ENCODE measurements at places on chromosomes 2 and 18.

- no peak for DNase-seq
These were observed 988 bp upstream of the RNF144A start for GRCh38 chr2:6916224-6916623.

- no peak for DNase-seq
These were observed 96.0 kb downstream of the TMEM17 start for GRCh38 chr2:62410015-62410453.

GRCh38 chr2:181788897-181789555 is 102.5 kb upstream of the ITPRID2 start:
- no peak for DNase-seq

DNA sequence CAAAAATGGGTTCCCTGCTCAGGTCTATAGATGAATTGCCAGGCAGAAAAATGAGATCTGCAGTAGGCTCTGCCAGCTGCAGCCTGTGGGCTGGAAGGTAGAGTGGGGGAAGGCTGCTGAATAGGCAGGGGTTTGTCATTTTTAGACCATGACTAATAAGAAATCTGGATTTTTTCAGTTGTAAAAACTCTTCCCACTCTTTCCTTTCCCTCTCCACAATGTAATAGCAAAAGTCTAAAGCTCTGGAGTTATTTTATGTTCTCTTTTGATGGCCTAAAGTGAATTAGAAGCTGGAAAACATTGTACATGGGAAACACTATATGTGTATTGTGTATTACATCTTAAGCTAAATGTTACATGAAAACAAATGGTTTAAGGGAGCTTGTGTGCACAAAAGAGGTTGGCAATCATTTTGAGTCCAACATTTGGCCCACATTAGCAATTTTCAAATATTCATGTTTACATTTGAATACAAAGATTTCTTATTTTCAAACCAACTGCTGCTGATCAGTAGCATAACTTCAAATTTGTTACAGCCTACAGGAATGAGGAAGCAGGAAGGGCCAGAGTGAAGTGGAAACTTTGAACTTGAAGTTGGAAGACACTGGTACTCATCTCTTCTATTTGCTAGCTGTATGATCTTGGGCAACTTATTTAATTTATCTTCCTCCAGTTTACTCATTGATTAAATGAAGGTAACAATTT is 407.1 kb downstream of the SLC4A3 start:
- DNase-seq, result no peak

DNA sequence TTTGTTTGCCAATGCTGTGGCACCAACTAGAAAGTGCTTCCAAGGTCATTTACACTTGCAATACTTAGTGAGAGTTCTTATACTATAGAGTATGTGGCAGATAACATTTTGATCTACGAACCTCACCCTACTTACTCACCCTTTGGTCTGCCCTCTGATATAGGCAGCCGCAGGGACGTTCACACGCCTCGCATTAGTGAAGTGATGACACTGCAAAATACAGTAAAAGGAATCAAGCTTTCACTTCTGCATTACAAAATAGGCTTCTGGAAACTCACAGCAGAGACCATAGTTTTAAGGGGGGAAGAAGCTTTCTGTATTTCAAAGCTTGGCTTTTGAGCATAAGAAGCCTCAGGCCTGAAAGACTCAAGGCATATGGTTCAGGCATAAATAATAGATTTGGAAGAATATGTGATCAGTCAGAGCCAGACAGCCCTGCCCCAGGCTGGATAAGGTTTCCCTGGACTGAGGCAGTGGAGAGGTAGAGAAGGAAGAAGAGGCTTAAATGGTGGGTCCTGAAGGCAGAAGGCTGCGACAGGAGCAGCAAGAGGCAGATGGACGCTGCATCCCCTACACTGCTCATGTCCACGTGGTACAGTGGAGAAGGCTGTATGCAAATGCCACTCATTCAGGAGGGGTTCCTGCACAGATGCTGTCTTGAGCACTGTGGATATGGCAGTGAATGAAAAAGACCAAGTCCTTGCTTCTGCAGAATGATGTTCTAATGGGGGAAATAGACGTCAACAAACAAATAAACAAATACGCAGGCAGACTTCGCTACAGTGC is 63.1 kb downstream of the FECH start:
- DNase-seq, result peak; percentile 25

DNA sequence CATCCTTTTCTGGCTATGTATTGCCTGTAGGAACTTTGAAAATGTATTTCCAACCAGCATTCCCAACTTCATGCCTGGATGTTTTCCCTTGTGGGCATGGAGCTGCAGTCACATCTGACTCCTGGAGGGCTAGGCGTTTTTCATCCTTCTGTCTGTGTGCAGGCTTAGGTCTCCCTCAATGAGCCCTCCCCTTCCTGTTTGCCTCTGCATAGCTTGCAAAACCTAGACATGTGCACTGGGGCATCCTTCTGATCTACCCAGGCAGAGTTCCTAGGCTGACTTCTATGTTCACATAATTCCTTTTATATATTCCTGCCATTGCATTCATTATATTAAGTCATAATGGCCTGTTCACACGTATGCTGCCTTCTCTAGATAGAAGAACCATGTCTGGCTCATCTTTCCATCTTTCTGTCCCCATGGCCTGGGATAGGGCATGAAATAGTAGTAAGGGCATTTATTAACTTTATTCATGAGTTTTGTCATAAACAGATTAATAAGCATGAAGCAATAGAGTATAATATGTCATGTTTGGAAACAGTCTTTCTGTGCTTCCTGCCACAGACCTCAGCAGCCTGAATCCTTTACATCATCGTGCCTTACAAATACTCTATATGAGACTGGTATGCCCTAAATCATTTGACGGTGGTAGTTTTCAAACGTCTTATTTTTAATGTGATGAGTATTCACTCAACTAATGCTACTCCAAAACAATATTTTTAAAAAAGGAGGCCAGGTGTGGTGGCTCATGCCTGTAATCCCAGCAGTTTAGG is 195.6 kb downstream of the TGIF1 start:
- DNase-seq, result no peak

DNA sequence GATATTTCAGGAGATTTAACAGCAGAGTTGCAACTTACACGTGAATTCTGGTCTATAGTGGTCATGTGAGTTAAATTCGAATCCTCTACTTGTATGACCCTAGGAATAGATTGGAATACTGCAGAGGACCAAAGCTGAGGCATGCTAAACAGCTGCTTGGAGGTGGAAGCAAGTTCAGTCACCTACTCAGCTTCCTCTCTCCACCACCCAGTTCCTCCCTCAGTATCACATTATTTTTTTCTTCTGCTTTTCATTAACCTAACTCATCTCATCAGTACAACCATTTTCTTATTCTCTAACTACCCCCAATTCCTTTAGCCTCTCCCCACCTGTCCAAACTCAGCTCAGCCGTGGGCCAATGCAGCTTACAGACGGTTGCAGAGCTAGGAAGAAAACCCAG is 385.5 kb downstream of the SETBP1 start:
- no peak for DNase-seq

DNA sequence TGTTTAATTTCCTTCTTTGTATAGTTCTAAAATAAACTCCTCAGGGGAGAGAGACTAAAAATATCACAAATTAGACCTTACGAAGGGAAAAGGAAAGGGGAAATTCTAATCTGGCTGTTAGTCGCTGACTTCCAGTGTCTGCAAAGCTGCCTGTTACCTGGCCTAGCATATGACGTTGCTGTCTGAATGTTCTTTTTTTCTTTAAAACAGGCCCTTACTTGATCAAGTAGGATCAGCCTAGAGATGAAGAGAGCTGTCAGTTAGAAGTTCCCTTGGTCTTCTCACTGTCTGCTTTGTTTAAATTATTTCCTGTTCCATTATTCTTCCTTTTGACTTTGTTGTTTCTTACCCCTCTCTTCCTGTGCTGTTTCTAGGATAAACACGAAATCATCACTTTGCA is 11.2 kb downstream of the NCK2 start:
- peak; percentile 48 for DNase-seq

DNA sequence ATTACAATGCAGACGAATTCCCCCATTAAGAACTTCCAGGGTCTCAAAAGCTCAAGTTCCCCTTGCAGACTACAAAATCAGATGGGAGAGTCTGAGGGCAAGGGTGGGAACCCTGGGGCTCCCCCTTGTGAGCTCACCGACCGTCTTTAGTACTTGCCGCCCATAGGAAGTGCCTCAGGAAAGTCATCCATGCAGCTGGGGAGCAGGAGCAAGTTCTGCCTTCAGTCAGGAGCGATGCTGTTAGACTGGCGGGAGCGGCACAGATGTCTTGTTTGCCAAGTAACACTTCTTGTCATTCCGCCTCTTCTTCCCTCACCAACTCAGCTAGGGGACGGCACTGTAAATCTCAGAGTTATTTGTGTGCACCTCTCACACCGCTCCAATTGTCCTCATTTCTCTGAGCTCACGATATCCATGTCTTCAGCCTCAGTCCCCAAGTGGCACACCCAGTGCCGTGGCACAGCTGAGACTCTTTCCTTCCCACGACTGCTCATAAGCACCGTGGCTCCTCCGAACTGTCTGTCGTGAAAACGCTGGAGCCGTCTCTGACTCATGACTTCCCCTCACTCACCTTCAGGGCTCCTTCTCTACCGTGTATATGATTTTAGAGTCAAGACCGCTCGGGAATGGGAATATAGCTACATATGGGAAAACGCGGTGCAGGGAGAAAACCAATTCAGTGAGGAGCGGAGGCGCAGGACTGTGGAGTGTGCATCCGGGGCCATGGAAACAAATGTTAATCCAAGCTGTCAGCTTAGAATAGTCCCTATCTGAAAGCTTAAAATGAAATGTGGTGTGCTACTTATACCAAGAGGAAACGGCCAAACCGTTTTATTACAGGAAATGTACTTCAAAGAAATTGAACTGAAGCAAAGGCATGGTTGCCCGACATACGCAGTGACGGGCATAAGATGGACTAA is 34.0 kb downstream of the UXS1 start:
- peak; percentile 80 for DNase-seq

- peak; percentile 34 for DNase-seq
These were observed 17.6 kb downstream of the PMAIP1 start for GRCh38 chr18:59917422-59917821.

- DNase-seq, result no peak
These were observed 42.4 kb downstream of the ZSWIM2 start for GRCh38 chr2:186806591-186806990.

DNA sequence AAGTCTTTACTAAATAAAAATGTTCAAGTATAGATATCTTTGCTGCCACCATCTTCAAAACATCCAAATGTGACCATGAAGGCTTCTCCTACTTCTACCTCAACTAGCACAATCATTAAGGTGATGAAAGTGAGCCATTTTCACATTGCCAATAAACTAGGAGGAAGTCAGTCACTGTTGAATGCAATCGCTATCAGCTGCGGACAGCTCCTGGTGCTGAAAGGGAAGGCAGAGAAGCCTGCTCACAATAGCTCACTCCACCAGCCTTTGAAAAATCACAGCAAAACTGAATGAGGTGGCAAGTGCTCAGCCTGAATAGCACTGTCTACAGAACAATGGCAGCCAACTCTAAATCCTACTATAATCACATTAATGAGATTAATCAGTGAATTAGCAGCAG is 2.2 kb downstream of the MYT1L start:
- DNase-seq, result no peak

DNA sequence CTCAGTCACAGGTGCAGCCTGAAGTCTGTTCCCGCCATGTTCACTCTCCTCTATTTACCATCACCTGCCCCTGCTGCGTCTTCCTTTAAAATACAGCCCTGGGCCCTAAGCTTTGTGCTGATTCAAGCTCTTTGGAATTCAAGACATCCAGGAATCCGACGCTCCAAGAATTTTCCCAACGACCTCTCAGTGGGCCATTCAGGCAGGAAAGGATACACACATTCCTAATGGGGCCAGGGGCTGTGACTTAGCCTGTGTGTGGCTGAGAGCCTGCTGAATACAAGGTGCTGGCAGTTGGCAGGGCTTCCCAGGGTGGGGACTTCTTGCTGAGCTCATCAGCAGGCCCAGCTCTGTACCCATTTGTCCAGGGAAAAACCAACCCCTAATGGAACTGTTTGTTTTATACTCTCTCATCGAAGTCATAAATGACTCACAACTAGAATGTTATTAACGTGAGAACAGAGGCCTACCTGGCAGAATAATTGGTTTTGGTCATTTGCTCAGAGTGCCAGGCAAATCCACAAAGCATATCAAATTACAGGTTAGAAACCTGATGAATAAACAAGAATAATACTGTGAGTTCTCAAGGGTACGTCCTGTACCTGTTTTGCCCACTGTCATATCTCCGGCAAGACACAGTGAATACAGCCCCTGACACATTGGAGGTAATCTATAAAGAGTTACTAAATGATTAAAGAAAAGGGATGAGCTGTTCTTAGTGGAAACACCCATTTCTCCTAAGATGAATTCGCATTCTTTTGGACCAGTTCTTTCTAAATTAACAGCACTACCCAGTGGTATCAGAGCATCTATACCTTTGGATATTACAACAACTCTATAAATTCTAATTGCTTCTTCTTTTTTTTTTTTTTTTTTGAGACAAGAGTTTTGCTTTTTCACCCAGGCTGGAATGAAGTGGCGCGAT is 12.6 kb upstream of the KCMF1 start:
- no peak for DNase-seq
